Stimulated activated CD4-positive, alpha-beta T cell treated with anti-CD3 and anti-CD28 coated beads, TNF-alpha, amount 100 ng/mL, for 24 hours (primary cell): ENCODE measurements at places on chromosomes 6 and 20.

DNA sequence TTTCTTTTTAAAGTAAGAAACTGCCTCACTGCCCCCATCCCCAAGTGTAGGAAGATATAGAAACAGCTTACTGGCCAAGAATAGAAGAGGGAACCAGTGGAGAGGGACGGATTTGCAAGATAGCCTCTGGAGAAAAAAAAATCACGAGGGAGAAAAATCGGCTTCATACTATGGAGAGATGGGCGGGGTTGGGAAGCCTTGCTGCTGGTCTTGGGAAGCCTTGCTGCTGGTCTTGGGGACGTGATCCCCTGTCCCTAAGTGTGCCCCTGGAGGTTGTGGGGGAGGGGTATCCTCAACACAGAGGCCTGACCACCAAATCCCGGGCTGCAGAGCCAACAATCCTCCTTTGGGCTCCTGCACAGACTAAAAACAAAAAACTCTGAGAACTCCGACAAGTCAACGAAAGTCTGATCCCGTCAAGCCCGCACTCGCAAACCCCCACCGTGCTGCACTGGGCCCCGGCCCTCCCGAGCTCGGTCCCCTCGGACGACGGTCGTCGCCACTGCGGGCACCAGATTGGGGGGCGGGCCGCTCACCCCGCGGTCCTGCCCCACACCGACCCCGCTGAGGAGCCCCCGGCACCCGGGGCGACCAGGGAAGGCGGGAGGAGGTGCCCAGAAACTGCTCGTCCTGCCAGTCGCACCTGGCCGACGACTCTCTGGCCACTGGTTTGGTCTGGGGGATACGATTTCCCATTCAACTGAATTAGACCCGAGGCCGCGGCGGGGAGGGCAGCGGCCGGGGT lies 750 bp downstream of the MAP7 start:
- DNase-seq = no peak

GRCh38 chr6:30705620-30706019 lies 11.5 kb downstream of the MDC1 start:
- no peak for DNase-seq

GRCh38 chr6:143505537-143505936 lies 6.0 kb downstream of the FUCA2 start:
- no peak for DNase-seq

DNA sequence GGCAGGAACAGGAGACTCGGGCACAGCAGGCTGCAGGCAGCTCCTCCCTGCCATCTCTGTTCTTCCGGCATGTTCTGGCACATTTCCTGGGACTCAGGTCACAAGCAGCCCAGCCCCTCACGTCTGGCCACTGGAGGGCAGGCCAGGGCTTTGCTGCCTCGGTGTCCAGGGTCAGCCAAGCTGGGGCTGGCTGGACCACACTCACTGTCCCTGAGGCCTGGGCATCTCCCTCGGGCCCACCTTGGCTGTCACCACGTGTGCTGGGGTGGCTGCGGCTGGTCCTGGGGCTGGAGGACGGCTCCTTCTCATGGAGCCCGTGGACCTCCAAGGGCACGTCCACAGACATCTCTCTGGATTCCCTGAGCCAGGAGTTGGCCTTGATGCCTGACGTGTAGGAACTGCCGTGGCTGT lies 18.5 kb downstream of the FRMD1 start:
- DNase-seq = no peak

DNA sequence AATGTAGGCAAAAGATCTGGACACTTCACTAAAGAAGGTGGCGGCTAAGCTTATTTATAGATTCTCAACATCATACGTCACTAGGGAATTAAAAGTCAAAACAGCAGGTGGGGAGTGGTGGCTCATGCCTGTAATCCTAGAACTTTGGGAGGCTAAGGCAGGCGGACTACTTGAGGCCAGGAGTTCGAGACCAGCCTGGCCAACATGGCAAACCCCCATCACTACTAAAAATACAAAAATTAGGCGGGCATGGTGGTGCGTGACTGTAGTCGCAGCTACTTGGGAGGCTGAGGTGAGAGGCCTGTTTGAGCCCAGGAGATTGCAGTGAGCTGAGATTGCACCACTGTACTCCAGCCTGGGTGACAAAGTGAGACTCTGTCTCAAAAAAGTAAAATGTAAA lies 74.6 kb downstream of the GPX5 start:
- no peak for DNase-seq

DNA sequence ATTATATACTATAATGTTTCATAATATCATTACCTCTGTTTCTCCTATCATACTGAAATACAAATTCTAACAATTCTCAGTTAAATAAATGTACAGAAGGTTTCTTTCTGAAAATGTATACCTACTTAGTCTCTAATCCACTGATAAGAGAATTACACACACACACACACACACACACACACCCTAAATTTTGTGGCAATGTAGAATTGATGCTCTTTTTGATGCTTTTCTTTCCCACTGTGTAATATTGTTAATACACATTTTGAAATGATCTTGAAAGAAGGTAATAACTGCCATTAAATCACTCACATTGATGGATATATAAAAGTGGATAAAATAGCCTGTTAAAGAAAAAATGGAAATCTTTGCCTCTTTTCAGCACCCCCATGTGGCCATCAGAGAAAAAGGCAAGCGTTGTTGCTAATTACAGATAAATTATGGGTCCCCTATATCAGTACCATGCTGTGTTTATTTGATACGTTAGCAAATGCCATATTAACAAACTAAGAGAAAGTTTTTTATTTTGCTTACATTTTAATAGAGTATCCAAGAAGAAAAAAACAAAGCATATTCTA lies 76.6 kb upstream of the VGLL2 start:
- DNase-seq = no peak

DNA sequence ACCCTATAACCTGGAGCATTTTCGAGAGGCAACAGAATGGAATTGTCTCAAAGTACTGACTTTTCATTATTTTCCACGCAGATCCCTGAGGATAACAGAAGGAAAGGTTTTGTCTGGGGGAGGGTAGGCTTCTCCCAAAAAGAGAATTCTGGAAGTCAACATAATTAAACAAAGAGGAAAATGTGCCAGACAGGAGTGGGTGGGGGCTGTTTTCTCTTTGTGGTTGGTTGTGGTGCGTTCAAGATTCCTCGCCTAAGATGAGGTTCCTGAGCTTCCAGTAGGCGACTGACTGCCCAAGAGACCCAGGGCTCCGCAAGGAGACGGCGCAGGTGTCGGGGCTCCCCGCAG lies 70.4 kb downstream of the SOX4 start:
- no peak for DNase-seq

- DNase-seq = no peak
Measured at GRCh38 chr6:71886184-71887005, at the start of gene RIMS1. TSS of gene RIMS1 (plus strand) at chr6:71886550. CDS start at chr6:71887024, 474 bp downstream.

GRCh38 chr6:44670146-44670545 lies 282.6 kb downstream of the CDC5L start:
- no peak for DNase-seq

DNA sequence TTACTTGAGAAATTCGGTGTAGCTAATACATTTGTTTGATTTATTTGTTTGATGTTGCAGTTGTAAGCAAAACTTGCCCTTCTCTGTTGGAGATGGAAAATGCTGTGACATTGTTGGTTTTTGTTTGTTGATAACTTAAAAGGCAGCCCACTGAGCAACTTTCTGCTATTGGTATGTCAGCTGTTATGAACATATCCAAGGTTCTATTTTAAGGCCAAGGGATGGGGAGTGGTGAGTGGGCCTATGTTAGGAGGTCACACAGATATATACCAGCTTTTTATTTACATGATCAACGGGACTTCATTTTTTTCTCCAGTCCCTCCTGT lies 5.7 kb downstream of the QKI start:
- DNase-seq = no peak

- no peak for DNase-seq
Measured at GRCh38 chr6:52187098-52187497, 923 bp downstream of the IL17A start.

- DNase-seq = no peak
Measured at GRCh38 chr6:85127168-85127498, 322.8 kb upstream of the NT5E start.

DNA sequence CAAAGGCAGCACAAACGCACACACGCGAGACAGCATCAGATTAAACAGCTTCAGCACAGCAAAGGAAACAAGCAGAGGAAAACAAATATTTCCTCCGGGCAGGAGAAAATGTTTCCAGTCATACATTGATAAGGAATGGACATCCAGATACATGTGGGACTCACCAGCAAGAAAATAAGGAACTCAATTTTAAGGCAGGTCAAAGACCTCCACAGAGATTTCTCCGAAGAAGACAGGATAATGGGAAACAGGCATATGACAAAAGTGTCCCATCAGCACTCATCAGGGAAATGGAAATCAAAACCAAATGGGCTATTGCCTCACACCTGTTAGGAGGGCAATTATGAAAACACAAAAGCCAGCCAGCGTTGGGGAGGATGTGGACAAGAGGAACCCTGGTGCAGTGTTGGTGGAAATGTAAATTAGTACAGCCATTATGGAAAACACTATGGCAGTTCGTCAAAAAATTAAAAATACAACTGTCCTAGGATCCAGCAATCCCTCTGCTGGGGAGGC lies 9.7 kb upstream of the SLCO4A1 start:
- no peak for DNase-seq

DNA sequence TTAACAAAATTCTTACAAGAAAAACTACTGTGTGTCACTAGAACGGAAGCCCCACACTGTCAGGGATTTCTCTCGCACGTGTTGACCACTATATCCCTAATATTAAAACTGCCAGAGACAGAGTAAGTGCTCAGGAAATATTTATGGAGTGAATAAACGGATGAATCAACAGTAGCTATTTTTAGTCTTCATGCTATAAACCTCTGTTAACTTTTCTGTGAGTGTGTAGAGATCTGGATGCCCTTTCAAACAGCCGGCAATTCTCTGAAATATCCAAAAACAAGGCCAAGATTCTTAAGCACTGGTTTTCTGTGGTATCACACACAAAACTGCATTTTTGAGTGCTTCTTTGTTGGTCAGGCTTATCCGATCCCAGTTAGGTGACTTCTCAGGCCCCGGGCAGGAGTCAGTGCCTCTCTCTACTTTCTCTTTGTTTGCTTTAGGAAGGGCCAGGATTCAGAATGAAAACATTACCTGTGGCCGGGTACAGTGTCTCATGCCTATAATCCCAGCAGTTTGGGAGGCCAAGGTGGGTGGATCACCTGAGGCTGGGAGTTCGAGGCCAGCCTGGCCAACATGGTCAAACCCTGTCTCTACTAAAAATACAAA lies 15.7 kb downstream of the ATP9A start:
- no peak for DNase-seq

DNA sequence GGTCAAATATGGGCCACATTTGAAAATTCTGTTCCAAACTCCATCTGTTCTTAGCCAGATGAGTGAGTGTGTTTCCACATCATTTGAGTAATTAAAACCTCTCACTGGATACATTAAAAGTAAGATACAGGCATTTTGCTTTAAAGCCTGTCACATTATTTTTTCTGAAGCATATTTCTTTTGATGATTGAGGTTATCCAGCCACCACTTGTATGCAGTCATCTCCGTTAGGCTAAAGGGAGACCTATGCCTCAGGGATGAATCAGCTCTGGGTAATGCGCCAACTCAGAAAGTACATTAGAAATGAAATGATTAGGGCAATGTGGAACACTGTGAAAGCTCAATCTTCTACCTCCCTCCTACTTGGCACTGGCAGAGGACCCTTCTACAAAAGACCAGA lies 90.7 kb downstream of the SNAP25 start:
- no peak for DNase-seq

- no peak for DNase-seq
Measured at GRCh38 chr20:61600016-61600415, 348.0 kb downstream of the CDH4 start.

DNA sequence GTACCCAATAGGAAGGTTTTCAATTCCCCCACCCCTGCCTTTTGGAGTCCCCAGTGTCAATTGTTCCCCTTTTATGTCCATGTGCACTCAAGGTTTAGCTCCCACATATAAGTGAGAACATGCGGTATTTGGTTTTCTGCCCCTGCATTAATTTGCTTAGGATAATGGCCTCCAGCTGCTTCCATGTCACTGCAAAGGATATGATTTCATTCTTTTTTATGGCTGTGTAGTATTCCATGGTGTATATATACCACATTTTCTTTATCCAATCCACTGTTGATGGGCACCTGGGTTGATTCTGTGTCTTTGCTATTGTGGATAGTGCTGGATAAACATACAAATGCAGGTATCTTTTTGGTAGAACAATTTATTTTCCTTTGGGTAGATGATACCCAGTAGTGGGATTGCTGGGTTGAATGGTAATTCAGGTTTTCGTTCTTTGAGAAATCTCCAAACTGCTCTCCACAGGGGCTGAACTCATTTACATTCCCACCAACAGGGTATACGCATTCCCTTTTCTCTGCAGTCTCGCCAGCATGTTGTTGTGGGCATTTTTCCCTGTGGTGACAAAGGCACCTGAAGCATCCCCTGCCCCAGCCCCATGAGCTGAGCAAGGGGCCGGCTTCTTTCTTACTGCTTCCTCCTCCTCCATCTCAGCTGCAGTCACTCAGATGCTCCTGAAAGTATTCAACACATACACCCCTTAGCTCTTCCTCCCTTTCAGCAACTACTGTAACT lies 66.7 kb downstream of the ELOVL2 start:
- DNase-seq = no peak

DNA sequence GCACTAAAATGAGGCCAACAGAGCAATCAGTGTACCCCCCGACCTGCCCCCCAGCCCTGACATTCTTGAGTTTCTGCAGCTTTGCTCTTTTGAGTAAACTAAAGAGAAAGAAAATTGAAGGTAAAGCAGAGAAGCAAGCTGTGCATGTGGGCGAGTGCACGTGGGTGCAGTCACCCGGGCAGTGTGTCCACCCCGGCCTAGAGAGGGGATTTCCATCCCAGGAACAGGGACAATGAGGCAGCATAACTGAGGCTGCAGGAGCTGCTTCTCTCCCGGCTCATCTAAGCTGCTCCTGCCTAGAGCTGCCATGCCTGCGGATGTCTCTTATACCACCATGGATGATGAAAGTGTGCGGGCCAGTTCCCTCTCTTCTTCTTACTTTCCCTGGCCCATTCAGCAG lies 16.8 kb downstream of the CASS4 start:
- DNase-seq = no peak

GRCh38 chr6:45419571-45420082 lies 41.9 kb upstream of the SUPT3H start:
- DNase-seq = no peak

DNA sequence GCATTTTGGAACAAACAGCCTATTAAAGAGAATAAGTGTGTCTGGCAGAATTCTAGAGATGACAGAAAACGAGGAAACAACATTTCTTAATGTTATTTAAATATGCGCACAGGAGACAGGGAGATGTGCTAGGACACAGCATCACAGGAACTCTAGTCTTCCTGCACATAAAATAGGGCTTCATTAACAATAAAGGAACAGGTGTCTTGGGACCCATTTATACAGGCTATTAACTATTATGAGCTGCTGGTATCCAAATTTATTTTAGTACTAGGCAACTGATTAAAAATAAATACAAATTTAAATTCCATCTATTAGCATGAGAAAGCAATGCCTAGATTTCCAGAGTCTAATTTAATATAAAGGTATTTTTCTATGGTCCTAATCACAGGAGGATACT lies 102.3 kb downstream of the PDSS2 start:
- DNase-seq = no peak
